ENCODE measurements at places on chromosomes 7 and 10.

GRCh38 chr7:134636008-134636449 is 10.6 kb upstream of the BPGM start:
- DNase-seq = no peak

DNA sequence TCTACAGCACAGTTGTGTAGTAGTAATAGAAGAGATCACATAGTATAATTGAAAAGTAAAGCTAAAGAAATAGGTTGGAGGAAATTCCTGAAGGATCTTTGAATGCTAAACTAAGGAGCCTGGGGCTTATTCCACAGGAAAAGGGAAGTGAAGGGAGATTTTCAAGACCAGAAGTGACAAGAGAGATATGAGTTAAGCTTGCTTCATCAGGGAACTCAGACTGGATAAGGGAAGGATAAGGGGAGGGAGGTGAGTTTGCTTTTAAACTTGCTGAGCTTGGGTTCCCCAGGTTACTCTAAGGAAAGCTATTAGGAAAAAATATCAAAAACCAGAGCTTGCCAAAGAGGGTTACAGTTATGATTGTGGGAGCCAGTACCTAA is 182.4 kb downstream of the RAPGEF5 start:
- DNase-seq = no peak

DNA sequence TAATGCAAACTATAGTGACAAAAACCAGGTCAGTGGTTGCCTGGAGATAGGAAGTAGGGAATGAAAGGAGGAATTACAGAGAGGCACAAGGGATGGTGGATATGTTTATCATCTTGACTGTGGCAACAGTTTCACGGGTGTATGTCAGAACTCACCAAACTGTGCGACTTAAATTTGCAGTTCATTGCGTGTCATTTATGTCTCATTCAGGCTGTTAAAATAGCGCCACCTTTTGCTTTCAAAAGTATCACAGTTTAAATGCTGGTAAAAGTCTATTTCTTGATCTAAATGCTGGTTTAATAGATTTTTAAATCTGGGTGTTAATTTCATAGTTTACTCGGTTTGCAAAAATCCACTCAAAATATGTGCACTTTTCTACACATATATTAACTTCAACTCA is 51.0 kb downstream of the PTTG1IP2 start:
- no peak for DNase-seq

DNA sequence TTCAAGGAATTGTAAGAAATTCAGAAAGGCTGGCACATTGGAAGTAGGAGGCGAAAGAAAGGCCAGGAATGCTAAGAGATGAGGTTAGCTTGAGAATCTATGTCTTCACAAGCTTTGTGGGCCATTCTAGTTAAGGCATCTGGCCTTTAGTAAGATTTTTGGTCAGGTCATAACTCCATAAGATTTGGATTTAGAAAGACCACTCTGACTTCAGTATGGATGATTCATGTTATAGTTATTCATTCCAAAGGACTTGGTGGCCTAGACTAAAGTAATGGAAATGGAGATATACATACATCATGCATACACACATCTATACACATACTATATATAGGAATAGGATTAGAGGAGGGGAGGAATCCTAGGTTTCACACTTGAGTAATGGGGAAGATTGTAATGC is 77.5 kb downstream of the SEPTIN7 start:
- DNase-seq = no peak

GRCh38 chr10:104099269-104099668 is 13.6 kb upstream of the COL17A1 start:
- no peak for DNase-seq

DNA sequence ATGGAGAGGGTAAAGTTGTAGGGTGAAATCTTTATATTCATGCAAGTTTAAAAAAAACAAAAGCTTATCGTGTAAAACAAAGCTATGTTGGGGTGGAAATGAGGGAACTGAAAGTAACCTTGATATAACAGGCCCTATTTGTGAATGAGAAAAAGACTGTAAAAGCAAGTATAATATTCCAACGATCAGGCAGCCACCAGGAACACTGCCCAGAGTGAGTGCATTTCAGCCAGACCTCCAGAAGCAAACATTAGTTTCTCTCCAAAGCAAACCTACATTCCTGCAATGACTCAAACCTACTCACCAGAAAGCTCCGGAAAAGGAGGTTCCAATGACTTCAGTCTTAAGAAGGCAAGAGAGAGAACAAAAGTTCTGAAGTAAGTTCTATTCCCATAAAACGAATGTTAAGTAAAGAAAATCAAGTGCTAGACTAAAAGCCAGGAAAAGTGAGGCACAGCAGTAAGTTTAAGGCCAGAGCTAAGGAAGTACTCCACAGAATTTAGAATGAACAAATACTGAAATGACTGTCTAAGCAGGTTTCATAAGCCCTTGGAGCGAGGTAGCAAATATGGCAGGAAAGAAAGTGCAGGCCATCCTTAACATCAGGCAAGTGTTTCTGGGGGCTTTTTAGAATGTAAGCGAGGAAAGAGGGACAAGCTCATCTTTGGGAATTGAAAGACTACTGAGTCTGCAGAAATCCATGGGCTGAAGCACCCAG is 493.1 kb downstream of the XPNPEP1 start:
- DNase-seq = no peak

GRCh38 chr7:99120501-99120900 is 23.4 kb downstream of the SMURF1 start:
- DNase-seq = no peak

DNA sequence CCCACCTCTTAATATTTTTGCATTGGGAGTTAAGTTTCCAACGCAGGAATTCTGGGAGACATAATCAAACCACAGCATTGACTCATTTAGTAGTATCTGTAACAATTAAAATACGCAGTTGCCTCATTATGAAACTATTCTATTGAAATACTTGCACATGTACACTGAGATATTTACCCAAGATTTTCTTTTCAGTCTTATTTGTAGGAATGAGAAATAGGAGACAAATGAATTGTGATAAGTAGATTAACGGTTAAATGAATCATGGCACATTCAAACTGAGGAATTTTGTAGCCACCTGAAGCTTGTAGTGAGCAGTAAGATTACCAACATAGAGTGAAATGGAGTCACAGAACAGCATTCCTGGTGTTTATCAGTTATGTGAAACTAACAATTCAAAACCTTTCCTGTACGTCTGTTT is 18.1 kb downstream of the RP9 start:
- DNase-seq = no peak

DNA sequence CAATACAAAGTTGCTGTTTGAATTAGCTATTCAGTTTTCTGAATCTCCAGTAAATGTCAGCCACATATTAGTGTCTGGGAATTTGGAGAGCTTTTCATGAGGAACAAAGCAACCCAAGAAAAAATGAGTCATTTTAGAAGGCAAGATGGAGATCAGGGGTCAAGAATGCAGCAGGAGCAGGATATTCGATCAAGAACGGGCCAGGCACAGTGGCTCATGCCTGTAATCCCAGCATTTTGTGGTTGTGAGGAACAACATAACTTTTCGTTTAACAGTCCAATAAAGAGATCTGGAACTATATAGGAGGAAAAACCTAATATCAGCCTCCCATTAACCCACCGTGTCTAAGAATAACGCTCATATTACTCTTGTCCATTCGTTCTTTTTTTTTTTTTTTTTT is 600.5 kb downstream of the MAGI2 start:
- no peak for DNase-seq

- no peak for DNase-seq
Measured at GRCh38 chr7:44846816-44847508, 925 bp downstream of the H2AZ2 start.

- no peak for DNase-seq
Measured at GRCh38 chr10:15472008-15472407, 100.9 kb upstream of the FAM171A1 start.

DNA sequence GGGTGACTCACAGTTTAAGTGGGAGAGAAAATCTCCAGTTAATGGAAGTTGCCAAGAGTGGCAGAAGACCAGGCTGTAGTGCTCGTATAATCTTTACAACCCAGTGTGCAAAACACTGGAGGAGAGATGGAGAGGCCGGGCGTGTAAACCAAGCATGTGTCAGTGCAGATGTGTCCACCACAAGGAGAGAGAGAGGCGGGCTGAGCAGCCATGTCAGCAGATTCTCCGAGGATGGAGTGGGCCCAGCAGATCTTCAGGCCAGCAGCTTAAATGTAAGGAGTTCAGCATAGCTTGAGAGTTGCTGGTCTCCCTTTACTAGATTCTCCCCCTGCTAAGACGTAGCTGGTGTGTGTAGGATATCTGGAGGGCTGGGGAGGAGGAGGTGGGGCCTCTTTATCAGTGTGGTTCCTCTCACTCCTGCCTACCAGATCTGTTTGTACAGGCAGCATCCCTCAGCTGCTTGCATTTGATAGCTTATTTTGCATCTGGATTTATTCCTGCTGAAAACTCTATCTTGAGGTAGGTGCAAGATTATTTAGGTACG is 13.7 kb downstream of the BPGM start:
- no peak for DNase-seq

- no peak for DNase-seq
Measured at GRCh38 chr10:48235501-48235900, 39.0 kb downstream of the FRMPD2 start.

GRCh38 chr10:118873091-118873737 is 118.4 kb upstream of the CACUL1 start:
- DNase-seq = no peak
